ENCODE measurements at places on chromosomes 7 and 10.

DNA sequence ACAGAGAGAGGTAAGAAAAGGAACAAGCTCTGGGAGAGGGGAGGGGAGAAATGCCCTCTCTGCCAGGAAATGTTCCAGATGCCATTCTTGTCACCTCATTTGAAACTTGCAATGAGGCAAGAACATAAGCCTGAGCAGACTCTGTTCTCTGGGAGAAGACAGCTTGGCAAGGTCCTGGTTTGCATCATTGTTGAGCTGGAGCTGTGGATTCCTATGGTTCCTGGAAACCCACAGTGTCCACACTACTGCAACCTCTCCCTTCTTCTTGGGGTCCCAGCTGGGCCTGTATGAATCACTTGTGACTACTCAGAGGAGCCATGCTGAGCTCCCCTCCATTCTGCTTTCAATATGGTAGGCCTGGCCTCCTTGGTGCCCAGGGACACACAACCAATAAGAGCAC is 60.8 kb upstream of the HECTD2 start:
- no peak for DNase-seq

DNA sequence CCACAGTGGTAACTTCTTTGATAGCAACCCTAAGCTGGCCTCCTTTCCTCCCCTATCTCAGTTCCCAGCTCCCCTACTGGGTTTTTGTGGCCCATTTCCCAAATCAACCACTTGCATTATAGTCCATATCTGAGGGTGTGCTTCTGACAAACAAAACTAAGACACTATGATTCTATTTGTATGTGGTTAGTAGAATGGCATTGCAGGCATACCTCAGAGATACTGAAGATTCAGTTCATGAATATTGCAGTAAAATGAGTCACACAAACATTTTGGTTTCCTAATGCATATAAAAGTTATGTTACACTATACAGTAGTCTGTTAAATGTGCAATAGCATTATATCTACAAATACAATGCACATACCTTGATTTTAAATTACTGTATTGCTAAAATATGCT is 15.4 kb upstream of the TMEM243 start:
- DNase-seq: no peak

- DNase-seq: no peak
Observed at GRCh38 chr10:112954974-112955581, 5.0 kb downstream of the TCF7L2 start.

GRCh38 chr7:132377015-132377414 is 199.3 kb downstream of the PLXNA4 start:
- no peak for DNase-seq

GRCh38 chr10:11881477-11882417 is 58.6 kb downstream of the PROSER2 start:
- no peak for DNase-seq

GRCh38 chr7:33539659-33540400 is 365.5 kb upstream of the BMPER start:
- DNase-seq: no peak

Measured in activated CD8-positive, alpha-beta memory T cell treated with anti-CD3 and anti-CD28 coated beads, Interleukin-2, amount 50 U/mL, for 4 hours (primary cell).